HCT116 (cell line): ENCODE measurements at places on chromosomes 2 and 18. TPM values are rescaled to one million over a fixed set of nuclear protein-coding genes. Genes with fewer than 3 reads are reported as not detected.

- no peaks in the 10 kb centered on the region for H3K27me3 ChIP-seq
- DNase-seq = no peak
- no peaks in the 10 kb centered on the region for H3K4me1 ChIP-seq
- H3K27ac ChIP-seq = no peak overlapping the region
- no peaks in the 10 kb centered on the region for H3K36me3 ChIP-seq
Measured at GRCh38 chr2:106073678-106074406, 120.3 kb downstream of the UXS1 start.

DNA sequence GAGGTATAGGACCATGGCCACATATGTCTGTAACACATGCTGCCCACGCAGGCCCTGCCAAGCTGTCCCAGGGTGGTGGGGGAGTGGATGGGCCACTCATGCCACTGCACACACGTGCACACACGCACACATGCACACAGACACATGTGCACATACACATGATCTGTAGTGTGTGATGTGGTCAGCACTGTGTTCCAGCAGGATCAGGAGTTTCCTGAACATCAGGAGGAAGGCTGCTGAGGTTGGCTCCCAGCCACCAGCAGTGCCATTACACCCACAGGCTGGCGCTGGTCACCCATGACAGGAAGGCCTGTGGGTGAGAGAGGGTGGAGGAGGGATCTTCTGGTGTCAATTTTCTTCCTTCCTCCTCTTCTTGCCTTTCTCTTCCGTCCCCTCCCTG is 44.7 kb downstream of the POMC start:
- no peak overlapping the region for H3K4me3 ChIP-seq
- no peaks in the 10 kb centered on the region for H3K27me3 ChIP-seq
- no peak overlapping the region for H3K27ac ChIP-seq
- DNase-seq = no peak
- H3K4me1 ChIP-seq = no peaks in the 10 kb centered on the region
- no peaks in the 10 kb centered on the region for H3K36me3 ChIP-seq

DNA sequence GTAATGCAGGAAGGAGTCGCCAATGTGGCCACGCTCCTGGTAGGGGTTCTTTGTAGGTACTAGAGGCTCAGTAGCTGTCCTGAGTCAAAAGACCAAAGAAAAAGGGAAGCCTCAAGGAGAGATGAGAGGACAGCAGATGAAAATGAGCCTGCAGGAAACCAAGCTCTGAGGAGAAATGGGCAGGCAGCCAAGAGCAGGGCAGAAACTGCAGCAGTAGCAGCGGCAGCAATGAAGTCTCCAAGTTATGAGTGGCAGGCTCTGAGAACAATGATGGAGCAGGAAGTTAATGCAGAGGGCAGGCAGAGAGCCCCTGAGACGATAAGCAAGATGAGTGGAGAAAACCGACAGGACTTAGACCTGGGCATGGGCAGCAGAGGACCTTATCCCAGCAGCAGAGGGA is 48.2 kb upstream of the TMEM200C start:
- no peaks in the 10 kb centered on the region for H3K4me1 ChIP-seq
- no peak overlapping the region for H3K27ac ChIP-seq
- no peaks in the 10 kb centered on the region for H3K36me3 ChIP-seq

ASPRV1 gene
- 1.1 TPM for total RNA-seq

GRCh38 chr2:133360190-133360589 is 208.1 kb downstream of the NCKAP5 start:
- H3K27me3 ChIP-seq = no peaks in the 10 kb centered on the region; the same call in 1 of the 2 replicates
- no peak overlapping the region for H3K27ac ChIP-seq
- DNase-seq = no peak
- H3K4me3 ChIP-seq = no peak overlapping the region
- no peaks in the 10 kb centered on the region for H3K36me3 ChIP-seq

DNA sequence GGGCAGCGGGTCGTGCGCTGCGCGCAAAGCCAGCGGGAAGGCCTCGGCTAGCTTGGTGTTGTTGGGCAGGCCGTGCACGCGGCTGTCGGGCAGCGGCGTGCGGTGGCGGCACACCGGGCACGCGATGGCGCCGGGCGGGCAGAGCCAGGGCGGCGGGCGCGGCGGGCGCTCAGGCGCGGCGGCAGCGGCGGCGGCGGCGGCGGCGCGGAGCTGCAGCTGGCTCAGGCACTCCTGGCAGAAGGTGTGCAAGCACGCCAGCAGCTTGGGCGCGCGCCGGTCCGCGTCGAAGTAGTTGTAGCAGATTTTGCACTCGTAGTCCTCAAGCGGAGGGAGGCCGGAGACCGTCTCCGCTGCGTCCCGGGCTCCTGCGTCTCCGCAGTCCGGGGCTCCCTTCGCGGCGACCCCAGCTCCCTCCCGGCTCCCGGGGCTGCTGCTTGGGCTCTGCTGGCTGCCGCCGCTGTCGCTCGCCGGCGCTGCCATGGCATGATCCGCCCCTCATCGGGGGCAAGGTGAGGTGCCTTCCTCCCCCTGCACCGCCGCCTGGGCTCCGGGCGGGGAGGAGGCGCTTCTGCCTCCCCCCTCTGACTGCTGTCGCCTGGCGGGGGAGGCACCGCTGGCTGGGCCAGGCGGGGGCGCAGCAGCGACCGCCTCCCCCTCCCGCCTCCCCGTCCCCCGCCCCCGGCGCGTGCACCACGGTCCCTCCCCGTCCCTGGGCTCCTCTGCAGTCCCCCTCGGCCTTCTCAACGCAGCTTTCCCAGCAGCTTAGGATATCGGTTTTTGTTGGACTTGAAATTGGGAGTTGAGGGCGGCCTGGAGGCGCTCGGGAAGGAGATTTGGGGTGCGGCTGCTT is 21.0 kb upstream of the PAX3 start:
- no peak overlapping the region for H3K4me3 ChIP-seq
- peaks cover 8% of the 10 kb centered on the region for H3K4me1 ChIP-seq
- no peak overlapping the region for H3K27ac ChIP-seq
- no peak for DNase-seq
- H3K36me3 ChIP-seq = no peaks in the 10 kb centered on the region

APOB gene
- 1.6 TPM for total RNA-seq

- no peaks in the 10 kb centered on the region for H3K4me1 ChIP-seq
- H3K27me3 ChIP-seq = no peaks in the 10 kb centered on the region
- H3K36me3 ChIP-seq = no peaks in the 10 kb centered on the region
- no peak overlapping the region for H3K27ac ChIP-seq
Measured at GRCh38 chr2:184879671-184880070, 281.3 kb downstream of the ZNF804A start.

GRCh38 chr2:191676790-191677645 is 918 bp upstream of the NABP1 start:
- no peak for DNase-seq
- H3K27me3 ChIP-seq = no peaks in the 10 kb centered on the region
- H3K4me1 ChIP-seq = peaks cover 28% of the 10 kb centered on the region
- H3K36me3 ChIP-seq = no peaks in the 10 kb centered on the region
- no peak overlapping the region for H3K27ac ChIP-seq
- H3K4me3 ChIP-seq = peak overlapping the region; percentile 42

DNA sequence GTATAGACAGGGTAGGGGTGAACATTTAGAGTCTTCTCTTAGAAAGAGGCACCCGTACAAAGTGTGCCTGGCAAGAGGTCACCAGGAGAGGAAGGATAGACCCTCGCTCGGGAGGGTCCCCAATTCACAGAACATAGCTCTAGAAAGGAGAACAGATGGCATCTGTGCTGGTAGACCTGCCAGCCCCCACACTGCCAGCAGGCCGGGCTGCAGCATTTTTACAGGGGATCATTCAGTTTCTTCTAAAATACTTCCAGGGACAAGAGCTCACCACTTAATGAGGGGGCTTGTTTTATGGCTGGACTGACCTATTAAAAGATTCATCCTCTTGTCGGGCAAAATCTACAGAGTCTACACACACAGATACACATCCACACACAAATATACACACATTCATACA is 149.9 kb downstream of the SEPTIN10 start:
- H3K27ac ChIP-seq = no peak overlapping the region
- H3K27me3 ChIP-seq = no peaks in the 10 kb centered on the region
- no peak for DNase-seq
- no peaks in the 10 kb centered on the region for H3K36me3 ChIP-seq

SPEG gene
- 56.6 TPM for total RNA-seq

DNA sequence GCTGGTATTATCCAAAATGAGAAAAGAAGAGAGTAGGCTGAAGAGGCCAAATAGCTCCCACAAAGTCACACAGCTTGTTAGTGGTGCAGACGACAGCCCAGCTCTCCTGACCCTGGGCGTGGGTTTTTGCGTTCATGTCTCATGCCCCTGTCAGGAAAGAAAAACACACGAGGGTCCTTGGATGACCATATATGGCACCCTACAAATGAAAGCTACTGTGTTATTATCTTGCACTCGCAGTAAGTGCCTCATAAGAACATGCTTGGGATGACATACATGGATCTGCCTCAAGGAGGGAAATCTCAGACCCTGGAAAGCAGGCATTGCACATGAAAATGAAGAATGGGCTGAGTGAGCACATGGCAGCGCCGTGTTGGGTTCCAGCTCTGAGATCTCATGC is 89.7 kb downstream of the SEMA4F start:
- DNase-seq = no peak
- no peak overlapping the region for H3K27ac ChIP-seq
- no peaks in the 10 kb centered on the region for H3K27me3 ChIP-seq
- no peak overlapping the region for H3K4me3 ChIP-seq
- peaks cover 27% of the 10 kb centered on the region for H3K4me1 ChIP-seq
- H3K36me3 ChIP-seq = no peaks in the 10 kb centered on the region

FAM110C gene
- 20.3 TPM for total RNA-seq

DNA sequence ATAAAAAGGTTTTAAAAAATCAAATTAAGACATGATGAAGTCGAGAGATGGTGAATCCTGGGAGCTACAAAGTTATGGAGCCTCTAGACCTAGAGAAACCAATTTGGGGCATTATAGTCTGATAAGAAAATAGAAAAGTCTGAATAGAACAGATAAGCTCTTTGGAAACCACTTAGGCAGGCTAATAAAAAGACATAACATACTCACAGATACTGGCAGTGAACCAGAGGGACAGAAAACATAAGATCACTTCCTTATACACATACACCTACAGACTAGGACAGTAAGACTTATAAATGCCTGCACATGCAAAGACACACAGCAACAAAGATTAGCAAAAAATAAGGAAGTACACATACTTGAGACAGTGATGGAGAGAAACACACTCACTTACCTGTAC is 20.0 kb downstream of the SMC6 start:
- H3K4me3 ChIP-seq = no peak overlapping the region
- no peak for DNase-seq
- H3K36me3 ChIP-seq = peaks cover 36% of the 10 kb centered on the region
- no peaks in the 10 kb centered on the region for H3K27me3 ChIP-seq

GRCh38 chr2:128520791-128521190 is 202.1 kb upstream of the HS6ST1 start:
- no peaks in the 10 kb centered on the region for H3K36me3 ChIP-seq
- no peak for DNase-seq

- H3K27me3 ChIP-seq = no peaks in the 10 kb centered on the region
- no peak overlapping the region for H3K4me3 ChIP-seq
- H3K36me3 ChIP-seq = no peaks in the 10 kb centered on the region
- DNase-seq = no peak
Measured at GRCh38 chr2:23668756-23669304, 258.1 kb downstream of the ATAD2B start.

DNA sequence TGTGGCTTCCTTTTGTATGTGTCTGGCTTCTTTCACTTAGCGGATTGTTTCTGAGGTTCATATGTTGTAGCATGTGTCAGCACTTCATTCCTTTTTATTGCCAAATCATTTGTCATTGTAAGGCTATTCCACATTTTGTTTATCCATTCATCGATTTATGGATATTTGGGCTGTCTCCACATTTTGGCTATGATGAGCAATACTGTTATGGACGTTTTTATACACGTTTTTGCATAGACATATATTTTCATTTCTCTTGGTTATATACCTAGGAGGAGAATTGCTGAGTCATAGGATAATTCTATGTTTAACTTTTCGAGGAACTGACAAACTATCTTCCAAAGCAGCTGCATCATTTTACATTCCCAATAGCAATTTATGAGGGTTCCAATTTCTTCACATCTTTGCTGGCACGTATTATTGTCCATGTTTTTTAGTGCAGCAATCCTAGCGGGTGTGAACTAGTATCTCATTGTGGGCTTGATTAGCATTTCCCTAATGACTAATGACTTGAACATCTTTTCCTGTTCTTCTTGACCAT is 48.1 kb upstream of the TBC1D8 start:
- no peak for DNase-seq
- H3K4me1 ChIP-seq = peaks cover 18% of the 10 kb centered on the region
- no peak overlapping the region for H3K27ac ChIP-seq
- H3K4me3 ChIP-seq = no peak overlapping the region

DNA sequence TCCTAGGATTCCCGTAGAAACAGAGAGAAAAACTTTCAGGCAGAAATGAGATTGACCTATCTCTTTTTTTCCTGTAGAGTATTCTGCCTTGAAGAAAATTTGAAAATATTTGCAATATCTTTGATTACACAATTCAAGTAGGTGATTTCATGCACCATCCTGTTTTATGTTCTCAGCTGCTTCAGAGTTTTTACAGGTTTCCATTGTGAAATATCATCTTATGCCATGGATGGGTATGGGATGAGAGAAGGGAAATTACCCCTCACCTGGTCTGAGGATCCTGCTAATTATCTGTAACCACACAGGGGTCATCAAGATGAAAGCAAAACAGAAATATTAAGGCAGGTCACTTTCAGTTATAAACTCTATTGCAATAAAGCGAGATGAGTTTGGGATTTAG is 264.8 kb downstream of the TXNL1 start:
- no peak overlapping the region for H3K4me3 ChIP-seq
- no peaks in the 10 kb centered on the region for H3K36me3 ChIP-seq
- no peaks in the 10 kb centered on the region for H3K4me1 ChIP-seq
- DNase-seq = no peak

DNA sequence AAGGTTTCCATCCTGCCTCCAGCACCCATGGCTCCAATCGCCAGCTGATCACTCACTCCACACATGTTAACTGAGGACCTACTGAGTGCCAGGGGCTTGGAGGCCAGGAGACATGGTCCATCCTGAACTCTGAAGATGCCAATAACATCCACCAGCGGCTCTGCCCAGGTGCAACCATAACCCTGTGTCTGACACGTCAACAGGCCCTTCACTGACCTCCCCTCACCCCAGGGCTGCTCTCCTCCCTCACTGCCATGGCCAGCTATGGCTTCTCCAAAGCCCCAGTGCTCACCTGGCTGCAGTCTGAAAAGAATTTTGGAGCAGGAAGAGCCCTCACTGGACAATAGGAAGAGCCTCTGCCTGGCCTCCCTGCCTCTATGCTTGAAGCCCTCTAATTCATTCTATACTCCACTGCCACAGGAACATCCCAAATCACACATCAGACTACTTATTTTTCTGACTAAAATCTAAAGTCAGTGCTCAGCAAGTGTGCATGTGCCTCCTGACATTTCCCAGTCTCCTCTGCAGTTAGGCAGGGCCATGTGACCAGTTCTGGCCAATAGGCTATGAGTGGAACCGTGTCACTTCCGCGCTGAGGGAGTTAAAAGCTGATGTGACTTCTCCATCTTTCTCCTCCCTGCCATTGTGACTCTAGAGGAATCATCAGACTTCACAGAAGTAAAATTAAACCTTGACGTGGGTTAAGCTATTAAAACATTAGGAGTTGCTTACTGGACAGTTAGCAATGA is 37.2 kb downstream of the ZBTB7C start:
- no peaks in the 10 kb centered on the region for H3K36me3 ChIP-seq
- no peaks in the 10 kb centered on the region for H3K27me3 ChIP-seq
- DNase-seq = no peak
- no peak overlapping the region for H3K4me3 ChIP-seq

- no peak overlapping the region for H3K4me3 ChIP-seq
- H3K4me1 ChIP-seq = peaks cover 6% of the 10 kb centered on the region; the same call in 1 of the 2 replicates
- no peaks in the 10 kb centered on the region for H3K27me3 ChIP-seq
- DNase-seq = no peak
- H3K27ac ChIP-seq = no peak overlapping the region
- H3K36me3 ChIP-seq = no peaks in the 10 kb centered on the region
Measured at GRCh38 chr18:9910661-9911060, 3.2 kb upstream of the VAPA start.

ATP8B1 gene
- 15.9 TPM for total RNA-seq

- DNase-seq = no peak
- H3K27me3 ChIP-seq = no peaks in the 10 kb centered on the region
- no peaks in the 10 kb centered on the region; the same call in 1 of the 2 replicates for H3K36me3 ChIP-seq
- no peak overlapping the region for H3K27ac ChIP-seq
Measured at GRCh38 chr2:171460537-171460936, 26.5 kb downstream of the DCAF17 start.
